ENCODE measurements at places on chromosomes 4 and X. TPM values are rescaled to one million over a fixed set of nuclear protein-coding genes. Genes with fewer than 3 reads are reported as not detected.

The UCHL1 gene
- total RNA-seq = 2,441 TPM

The ZMAT1 gene
- 0.53 TPM for total RNA-seq

The CCKAR gene
- total RNA-seq = not detected

The GLRA3 gene
- total RNA-seq = not detected

The PARM1 gene
- total RNA-seq = not detected

The NIPAL1 gene
- 0.88 TPM for total RNA-seq

The SLC10A6 gene
- not detected for total RNA-seq

The PRDM8 gene
- total RNA-seq = 3.4 TPM

The ATP5ME gene
- 118 TPM for total RNA-seq

GRCh38 chr4:53037892-53038291 lies 175.8 kb downstream of the RASL11B start:
- no peak for DNase-seq

- DNase-seq = no peak
Observed at GRCh38 chrX:39724544-39724943, 373.2 kb downstream of the BCOR start.

DNA sequence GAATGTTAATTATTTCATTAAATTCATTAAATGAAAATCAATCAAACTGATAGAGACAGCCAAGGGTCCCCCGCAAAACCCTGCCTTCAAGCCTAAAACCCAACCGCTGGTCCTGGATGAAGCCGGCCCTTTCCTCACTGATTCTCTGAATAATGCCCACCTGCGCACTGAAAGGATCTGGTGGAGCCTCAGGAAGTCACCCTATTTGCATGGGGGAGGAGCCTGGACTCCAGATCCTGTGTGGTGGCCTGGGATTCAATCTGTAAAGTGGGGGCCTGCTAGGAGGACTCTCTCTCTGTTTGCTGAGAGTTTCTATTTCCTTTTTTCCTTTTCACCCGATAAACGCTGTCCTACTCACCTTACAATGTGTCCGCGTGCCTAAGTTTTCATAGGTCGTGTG lies 97.9 kb upstream of the ADAMTS3 start:
- no peak for DNase-seq

DNA sequence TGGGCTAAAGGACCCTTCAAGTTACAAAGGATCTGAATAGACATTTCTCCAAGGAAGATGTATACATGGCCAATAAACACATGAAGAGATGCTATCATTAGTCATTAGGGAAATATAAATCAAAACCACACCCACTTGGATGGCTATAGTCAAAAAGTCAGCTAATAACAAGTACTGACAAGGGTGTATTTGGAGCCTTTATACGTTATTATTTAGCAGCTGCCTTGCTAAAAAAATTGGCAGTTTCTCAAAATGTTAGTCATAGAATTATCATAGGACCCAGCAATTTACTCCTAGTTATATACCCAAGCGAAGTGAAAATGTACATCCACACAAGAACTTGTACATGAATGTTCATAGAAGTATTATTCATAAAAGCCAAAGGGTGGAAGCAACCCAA lies 112.7 kb upstream of the DUSP21 start:
- DNase-seq = no peak

DNA sequence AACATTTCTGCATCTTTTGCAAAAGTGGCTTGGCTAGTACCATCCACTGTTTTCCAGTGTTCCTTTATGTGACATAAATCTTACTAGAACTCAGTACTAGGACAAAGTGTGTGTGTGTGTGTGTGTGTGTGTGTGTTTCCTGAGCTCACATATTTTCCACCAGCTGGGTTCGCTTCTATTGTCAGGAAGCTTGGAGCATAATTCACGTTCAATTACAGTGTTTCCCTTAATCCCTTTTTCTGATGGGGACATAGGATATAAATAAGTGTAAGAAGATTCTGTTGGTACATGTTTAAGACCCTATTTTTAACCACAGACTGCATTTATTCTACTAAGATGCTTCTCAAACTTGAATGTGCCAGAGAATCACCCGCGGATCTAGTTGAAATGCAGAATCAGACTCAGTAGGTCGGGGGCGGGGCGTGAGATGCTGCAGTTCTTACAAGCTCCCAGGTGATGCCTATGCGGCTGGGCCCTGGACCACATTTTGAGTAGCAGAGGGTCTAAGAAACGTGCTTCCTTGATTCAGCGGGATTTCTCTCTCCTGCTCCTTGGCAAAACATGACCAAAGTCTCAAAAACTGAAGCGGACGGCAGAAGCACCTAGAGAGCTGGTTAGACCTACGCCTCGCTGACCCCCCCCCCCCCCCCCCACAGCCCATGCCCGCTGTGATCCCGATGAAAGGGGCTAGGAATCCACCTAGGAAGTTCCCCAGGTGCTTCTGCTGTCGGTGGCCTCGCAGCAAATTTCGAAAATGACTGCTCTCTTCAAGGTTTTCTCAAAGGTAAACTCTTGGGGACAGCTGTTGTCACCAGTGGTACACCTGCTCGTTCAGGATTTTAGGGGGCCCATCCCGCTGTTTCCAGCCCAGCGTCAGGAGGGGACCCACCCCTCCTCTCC lies 797 bp downstream of the CD99L2 start:
- DNase-seq = peak; percentile 16

DNA sequence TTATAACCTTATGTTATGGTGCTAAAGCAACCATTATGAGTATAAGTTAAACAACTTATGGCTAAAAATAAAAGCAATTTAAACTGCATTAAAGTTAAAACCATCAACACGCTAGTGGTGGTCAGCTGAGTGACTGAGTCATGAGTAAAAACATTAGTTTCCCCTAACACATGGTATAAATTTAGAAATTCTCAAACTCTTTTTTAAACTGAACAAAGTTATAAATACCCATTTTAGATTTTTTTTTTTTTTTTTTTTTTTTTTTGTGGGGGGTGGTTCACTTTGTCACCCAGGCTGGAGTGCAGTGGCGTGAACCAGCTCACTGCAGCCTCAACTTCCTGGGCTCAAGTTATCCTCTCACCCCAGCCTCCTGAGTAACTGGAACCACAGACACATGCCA lies 5.4 kb upstream of the BBS7 start:
- no peak for DNase-seq

DNA sequence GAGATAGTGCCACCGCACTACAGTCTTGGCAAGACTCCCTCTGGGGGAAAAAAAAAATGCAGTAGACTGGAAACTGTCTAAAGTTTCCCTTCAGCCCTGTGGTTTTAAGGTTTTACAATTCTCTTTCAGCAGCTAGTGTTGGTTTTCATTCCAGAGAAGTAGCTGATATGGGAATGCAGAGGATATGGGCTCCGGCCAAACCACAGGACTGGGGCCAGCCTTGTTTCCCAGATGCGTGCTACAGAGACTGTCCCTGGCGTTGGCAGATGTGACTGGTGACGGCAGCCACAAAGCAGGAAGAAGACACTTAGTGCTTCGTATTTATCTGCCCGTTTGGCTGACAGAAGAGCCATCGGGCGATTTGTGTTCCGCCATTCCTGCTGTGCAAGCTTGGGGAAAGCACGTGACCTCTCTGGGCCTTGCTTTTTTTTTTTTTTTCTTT lies 43.2 kb downstream of the ZBTB49 start:
- DNase-seq = peak; percentile 96

DNA sequence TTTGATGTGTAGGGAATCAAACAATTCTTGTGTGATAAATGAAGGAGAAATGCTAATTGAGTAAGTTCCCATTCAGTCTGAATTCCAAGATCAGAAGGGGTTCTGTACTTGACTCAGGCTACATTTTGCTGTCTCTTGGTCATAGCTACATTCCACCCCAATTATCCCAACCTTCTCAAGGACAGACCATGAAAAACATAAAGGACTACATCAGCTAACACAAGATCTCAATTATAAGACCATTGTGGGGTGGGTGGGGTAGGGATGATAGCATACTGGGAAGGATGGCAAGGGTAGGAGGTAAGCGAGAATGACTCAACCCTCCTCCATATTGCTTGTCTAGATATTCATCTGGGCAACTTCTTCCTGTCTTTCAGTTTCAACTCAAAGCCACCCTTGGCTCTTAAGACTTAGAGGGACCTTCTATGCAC lies 87.4 kb upstream of the ETNPPL start:
- DNase-seq = no peak

- no peak for DNase-seq
Observed at GRCh38 chr4:138833974-138834373, 181.6 kb upstream of the NOCT start.

- DNase-seq = no peak
Observed at GRCh38 chrX:34716302-34716701, 59.2 kb upstream of the TMEM47 start.

- no peak for DNase-seq
Observed at GRCh38 chrX:105610411-105610810, 211.9 kb upstream of the NRK start.

DNA sequence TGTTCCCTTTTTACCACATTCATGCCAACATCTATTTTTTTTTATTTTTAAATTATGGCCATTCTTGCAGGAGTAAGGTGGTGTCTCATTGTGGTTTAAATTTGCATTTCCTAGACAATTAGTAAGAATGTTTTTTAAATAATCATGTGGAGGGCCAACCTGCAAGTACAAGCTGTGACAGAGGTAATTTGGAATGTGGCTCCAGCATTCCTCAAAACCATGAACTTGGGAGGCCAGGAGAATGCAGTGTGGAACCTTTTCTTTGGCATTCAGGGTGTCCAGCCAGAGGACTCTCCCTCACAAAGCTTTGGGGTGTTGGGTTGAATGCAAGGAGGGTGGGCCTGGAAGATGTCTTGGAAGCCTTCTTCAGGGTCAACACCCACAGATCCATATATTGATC lies 7.3 kb upstream of the TMEM185A start:
- DNase-seq = peak; percentile 53

DNA sequence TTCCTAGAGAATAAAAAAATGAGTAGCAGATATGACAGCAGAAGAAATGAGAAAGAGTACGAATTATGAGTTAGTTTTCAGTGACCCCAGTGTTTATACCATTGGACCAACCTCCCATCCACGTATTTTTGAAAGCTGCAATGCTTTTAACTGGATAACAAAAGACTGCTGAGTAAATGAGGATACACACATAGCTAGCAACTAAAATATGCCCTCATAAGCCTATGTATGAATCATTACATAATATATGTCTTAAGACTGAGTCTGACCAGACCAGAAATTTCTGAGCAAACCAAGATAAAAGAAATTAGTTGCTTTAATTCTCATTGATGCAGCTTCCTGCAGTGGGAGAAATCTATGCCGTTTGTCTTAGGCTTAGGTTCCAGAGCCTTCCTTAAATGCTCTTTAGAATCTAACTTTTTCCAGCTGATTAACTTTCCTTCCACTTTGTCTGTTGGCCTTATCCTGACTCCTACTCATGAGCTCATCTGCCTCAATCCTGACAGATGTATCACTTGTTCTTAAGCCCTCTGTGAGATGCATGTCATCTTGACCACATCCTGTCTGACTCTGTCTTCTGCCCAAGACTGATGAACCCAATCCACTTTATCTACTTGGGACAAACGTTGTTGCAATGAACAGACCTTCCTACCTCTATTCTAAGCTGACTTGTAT lies 301.4 kb upstream of the AADAT start:
- DNase-seq = peak; percentile 68

GRCh38 chr4:95984081-95984480 lies 144.2 kb downstream of the PDHA2 start:
- DNase-seq = no peak

- no peak for DNase-seq
Observed at GRCh38 chr4:54727346-54727745, 69.6 kb downstream of the KIT start.

DNA sequence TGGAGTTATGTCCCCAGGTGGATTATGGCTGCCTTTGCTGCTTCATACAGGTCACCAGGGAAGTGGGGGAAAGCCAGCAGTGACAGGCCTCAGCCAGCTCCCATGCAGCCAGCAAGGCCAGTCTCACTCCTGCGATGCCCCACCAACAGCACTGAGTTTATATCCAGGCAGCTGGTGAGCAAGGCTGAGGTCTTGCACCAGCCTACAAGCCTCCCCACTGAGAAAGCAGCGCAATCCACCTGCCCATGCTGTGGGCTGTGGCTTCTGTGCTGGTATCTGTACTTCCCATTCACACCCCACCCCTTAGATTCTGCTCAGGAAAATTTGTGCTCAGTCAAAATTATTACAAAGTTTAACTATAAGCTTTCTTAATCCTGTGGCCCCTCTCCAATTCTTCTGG lies 153.5 kb downstream of the HHIP start:
- DNase-seq = no peak

- no peak for DNase-seq
Observed at GRCh38 chrX:114615765-114616164, 31.9 kb downstream of the HTR2C start.

DNA sequence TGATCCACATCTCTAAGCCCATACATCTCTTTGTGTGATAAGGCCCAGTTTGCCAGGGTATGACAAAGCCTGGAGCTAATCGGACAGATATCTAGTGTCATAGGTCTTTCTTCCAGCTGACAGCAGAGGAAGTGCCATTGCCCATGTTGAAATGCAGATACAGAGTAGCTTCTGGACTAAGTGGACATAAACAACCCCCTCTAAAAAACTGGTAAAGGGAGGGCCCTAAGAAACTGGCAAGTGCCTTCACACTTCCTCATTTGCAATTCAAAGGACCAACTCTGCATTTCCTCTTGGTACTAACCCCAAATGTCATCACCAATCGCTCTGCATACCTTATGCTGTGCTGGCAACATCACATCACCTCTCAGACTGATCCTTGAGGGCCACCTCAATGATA lies 20.8 kb downstream of the ARHGEF6 start:
- DNase-seq = no peak

GRCh38 chr4:67575232-67576058 lies 16.9 kb downstream of the STAP1 start:
- no peak for DNase-seq

- no peak for DNase-seq
Observed at GRCh38 chrX:69237236-69237635, 72.0 kb upstream of the PJA1 start.

- DNase-seq = peak; percentile 95
Observed at GRCh38 chrX:21798677-21799219, 40.7 kb upstream of the MBTPS2 start.

GRCh38 chr4:78292341-78292740 lies 235.2 kb downstream of the FRAS1 start:
- no peak for DNase-seq
